ENCODE measurements at places on chromosomes 16 and 17.

GRCh38 chr16:59369523-59369922 is 635.4 kb upstream of the GOT2 start:
- DNase-seq: no peak

DNA sequence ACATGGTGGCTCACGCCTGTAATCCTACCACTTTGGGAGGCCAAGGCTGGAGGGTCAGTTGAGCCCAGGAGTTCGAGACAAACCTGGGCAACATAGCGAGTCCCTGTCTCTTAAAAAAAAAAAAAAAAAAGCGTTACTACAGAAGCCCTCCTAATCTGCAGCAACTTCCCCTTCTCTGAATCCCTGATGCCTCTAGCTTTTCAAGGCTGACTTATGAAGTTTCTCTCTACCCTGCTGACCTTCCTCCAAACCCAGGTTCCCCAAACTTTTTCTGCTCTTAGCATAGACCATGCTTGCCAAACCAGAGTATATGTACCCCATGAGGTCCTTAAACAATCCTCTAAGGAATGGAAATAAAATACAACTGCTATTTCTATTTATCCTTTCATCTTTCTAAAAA is 16.4 kb downstream of the LYRM1 start:
- DNase-seq: no peak

- no peak for DNase-seq
Observed at GRCh38 chr17:65743308-65743655, 181.8 kb upstream of the AXIN2 start.

- DNase-seq: no peak
Observed at GRCh38 chr17:63916566-63917185, 2.0 kb downstream of the GH1 start.

DNA sequence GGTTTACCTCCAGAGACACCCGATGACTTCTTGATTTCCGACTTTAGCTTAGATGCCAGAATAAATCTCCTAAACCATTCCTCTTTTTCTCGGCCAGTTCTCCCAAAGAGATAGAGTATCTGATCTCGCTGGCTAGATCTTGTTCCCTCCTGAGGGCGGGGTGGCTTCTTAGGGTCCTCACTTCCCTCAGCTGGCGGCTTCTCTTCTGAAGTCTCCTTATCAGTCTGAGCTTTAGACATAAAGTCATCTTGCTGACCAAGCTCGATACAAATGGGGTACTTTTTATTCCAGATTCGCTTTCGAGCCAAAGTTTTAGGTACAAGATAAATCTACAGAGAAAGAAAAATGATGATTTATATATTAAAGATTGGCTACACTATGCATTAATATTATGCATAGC is 63.6 kb upstream of the ERN1 start:
- DNase-seq: no peak

DNA sequence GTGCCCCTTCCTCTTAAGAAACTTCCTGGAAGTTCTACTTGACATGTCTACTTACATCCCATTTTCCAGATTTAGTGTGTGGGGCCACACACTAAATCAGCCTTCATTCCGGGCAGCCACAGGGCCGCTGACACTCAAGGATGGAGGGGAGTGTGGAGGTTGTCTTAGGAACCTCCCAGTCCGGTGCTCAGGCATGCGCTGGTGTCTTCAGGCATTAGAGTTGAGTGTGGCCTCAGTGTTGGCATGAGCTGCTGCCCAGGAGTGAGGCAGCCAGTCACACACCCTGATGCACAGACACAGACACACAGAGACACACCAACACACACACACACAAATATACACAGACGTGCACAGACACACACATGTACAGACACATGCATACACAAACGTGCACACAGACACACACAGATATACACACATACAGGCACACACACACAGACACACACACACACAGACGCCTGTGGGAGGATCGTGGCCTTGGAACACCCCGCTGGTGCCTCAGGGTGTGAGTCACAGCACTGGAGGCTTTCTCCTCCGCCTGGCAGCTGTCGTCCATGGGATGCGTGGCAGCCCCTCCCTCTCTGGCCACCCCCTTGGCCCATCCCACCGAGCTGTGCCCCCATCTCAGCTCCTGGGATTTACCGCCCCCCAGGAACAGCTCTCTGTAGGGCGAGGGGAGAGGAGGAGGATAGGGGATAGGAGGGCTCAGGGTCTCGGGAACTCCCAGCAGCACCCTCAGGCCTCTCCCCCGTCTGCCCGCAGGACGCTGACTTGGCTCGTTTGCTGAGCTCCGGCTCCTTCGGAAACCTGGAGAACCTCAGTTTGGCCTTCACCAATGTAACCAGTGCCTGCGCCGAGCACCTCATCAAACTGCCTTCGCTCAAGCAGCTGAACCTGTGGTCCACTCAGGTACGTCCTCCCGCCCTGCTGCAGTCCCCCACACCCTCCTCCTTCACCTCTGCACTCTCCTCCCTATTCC is 75.6 kb upstream of the PLCG2 start:
- DNase-seq: no peak

GRCh38 chr17:39217734-39218369 is 7.9 kb downstream of the STAC2 start:
- no peak for DNase-seq

Data from renal pelvis (tissue), 12 donors.